ENCODE measurements at places on chromosomes 6 and 20. TPM values are rescaled to one million over a fixed set of nuclear protein-coding genes. Genes with fewer than 3 reads are reported as not detected.

DNA sequence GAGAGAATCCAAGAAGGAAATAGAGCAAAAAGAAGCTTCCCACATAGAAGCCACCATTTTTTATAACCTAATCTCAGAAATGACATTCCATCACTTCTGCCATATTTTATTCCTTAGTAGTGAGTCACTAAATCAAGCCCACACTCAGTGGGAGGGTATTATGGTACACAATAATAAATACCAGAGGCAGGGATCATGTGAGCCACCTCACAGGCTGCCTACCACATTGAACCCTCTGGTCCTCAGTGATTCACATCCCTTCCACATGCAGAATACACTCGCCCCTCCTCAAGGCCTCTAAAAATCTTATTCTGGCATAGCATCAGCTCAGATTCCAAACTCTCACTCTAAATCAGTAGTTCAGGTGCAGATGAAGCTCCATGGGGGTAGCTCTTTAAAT lies 49.4 kb downstream of the TMC2 start:
- no peaks in the 10 kb centered on the region for H3K27me3 ChIP-seq
- no peak for DNase-seq
- no peaks in the 10 kb centered on the region for H3K36me3 ChIP-seq
- no peaks in the 10 kb centered on the region for H3K4me1 ChIP-seq

GRCh38 chr6:127637830-127638409 lies 60.9 kb downstream of the C6orf58 start:
- H3K4me1 ChIP-seq, result no peaks in the 10 kb centered on the region
- H3K4me3 ChIP-seq, result no peak overlapping the region
- H3K27ac ChIP-seq, result no peak overlapping the region
- no peaks in the 10 kb centered on the region for H3K27me3 ChIP-seq

DNA sequence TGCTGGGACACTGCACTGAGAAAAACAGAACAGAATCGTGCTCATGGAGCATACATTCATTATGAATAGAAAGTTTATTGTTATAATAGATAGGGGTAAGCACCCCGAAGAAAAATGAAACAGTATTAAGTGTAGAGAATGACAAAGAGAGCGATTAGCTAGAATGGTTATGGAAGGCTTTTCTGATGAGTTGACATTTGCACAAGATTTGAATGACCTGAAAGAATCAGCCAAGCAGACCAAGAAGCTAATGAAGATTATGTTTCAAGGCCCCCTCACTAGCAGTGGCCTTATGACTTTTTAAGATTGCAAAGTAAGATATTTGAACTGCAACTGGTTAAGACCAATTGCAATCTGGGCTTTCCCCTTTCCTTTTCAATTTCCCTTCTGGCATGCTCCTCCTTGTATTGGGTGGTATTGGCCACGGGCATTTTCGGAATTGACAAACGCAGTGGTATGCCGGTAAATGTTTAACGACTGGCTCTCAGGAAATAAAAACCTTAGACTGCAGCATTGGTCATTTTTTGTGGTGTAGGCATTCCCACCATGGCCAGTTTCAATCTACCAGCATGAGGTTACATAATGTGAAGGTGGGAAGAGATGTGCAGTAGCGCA lies 120.0 kb upstream of the CITED2 start:
- no peak overlapping the region for H3K27ac ChIP-seq
- no peaks in the 10 kb centered on the region for H3K27me3 ChIP-seq
- H3K4me3 ChIP-seq, result no peak overlapping the region
- H3K4me1 ChIP-seq, result no peaks in the 10 kb centered on the region

GRCh38 chr20:19758501-19759331 lies 658 bp downstream of the RIN2 start:
- H3K27ac ChIP-seq, result peak overlapping the region; percentile 74
- H3K4me3 ChIP-seq, result peak overlapping the region; percentile 86
- peaks cover 5% of the 10 kb centered on the region for H3K4me1 ChIP-seq
- H3K27me3 ChIP-seq, result no peaks in the 10 kb centered on the region
- peak; percentile 59 for DNase-seq

DNA sequence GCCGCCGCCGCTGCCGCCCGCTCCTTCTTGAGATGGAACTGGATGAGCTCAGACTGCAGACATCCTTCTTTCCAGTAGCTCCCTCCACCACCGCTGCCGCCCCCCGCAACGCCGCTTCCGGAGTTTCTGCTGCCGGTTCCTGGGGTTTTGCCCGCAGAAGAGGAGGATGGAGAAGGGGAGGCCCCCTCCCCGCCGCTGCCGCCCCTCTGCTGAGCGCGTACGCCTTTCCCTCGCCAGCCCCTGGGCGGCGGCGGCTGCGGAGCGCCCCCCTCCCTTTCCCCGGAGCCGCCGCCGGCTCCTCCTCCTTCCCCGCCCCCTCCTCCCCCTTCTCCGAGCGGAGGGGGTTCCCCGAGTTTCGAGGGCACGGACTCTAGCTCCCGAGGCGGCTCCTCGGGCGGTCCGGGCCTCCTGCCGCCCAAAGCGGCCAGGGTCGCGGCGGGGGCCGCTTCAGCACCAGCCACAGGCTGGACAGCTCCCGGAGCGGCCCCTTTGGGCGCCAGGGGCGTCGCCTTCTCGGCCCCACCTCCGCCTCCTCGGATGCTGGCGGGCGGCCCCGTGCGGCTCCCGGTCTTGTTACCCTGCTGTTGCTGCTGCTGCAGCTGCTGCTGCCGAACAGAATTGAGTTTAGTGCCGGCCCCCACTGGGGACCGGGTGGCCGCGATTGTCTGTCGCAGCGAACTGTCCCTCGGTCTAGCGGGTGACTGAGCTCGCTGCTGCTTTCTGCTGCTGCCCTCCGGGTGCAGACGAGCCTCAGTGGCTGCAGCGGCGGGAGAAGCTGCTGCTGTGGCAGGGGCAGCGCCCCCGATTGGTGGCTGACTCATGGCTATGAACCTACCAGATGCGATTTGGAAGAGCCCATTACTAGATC lies 3.1 kb downstream of the MTCL3 start:
- no peaks in the 10 kb centered on the region for H3K36me3 ChIP-seq
- peak; percentile 78 for DNase-seq
- H3K4me3 ChIP-seq, result peak overlapping the region; percentile 60
- H3K4me1 ChIP-seq, result peaks cover 12% of the 10 kb centered on the region
- no peaks in the 10 kb centered on the region for H3K27me3 ChIP-seq

The SLC17A3 gene
- 0.07 TPM for polyA plus RNA-seq
